ENCODE measurements at places on chromosomes 2 and 18.

- no peak for DNase-seq
These were observed 230.6 kb downstream of the SETBP1 start for GRCh38 chr18:44911260-44911659.

DNA sequence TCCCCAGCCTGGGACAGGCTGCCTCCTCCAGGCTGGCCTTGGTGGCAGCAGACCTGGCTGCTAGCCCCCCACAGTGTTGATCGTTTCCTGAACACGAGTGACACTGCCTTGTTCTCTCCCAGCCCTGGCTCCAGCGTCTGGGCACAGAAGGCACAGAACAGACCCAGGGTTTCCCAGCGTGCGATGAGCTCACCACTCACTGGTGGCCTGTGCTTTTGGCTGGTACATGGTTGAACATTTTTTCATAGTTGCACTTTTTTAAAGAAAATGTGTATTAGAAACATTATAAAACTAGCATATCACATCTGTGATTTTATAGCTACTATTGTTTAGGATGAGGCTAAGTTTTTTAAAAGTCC, 40.9 kb downstream of the SCTR start:
- DNase-seq, result no peak

DNA sequence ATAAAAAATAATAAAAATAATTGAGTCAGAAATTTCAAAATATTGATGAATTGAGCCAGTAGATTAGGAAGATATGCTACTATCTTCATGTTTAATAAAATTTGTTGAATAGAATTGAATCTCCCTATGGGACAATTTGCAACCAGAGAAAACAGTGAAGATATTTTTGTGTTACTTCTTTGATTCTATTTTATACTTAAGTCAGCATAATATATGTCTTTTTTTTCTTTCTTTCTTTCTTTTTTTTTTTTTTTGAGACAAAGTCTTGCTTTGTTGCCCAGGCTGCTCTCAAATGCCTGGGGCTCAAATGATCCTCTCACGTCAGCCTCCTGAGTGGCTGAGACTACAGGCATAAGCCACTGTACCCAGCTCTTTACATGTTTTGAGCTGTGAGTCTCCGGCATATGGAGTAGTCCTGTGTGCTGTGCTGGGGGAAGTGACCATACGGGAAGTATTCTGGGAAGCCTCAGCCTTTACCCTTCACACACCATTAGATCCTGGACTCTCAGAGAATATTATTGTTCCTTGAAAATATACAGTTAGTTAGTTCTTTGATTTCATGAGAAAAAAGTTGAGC, 13.8 kb upstream of the IAH1 start:
- no peak for DNase-seq

- peak; percentile 83 for DNase-seq
These were observed 11.6 kb upstream of the OLA1 start for GRCh38 chr2:174259981-174260380.

GRCh38 chr2:218798767-218799504, 17.0 kb downstream of the CYP27A1 start:
- no peak for DNase-seq

DNA sequence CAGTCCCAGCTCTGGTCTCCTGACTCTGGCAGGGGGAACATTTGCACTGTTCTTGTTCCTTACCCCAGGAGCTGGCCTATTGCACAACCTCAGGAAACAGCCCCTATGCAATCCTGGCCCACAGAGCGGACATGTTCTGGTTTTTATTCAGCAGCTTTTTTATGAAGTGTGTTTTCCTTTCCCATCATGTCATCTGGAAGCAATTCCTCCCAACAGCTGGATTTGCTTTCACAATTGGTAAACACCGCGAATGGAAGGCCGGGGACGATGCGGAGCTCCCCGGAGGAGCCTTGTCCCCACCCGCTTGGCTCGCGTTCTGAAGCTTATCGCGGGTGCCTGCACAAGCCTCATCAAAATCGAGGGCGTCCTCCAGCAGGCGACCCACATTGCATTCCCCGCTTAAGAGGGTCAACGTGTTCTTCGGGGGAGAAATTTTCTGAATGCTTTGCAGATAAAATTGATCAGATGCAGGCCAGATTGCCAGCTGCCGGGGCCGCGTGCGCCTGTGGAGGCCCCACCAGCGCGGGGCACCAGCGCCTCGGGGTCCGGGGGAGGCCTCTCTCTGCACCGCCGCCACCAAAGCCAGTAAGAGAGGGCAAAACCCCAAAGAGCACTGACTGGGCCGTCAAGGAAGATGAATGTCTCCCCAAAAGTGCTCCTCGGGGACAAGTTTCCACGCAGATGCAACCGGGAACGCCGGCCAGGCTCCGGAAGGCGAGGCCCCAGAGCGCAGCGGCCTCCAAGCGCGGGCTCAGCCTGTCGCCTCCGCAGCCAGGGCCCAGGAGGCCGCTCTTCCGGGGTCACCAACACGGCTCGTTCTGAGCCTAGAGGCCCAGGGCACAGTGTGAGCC, 60.3 kb upstream of the SP3 start:
- DNase-seq, result peak; percentile 96

- DNase-seq, result no peak
These were observed 81.7 kb downstream of the SEPTIN10 start for GRCh38 chr2:109531896-109532727.

DNA sequence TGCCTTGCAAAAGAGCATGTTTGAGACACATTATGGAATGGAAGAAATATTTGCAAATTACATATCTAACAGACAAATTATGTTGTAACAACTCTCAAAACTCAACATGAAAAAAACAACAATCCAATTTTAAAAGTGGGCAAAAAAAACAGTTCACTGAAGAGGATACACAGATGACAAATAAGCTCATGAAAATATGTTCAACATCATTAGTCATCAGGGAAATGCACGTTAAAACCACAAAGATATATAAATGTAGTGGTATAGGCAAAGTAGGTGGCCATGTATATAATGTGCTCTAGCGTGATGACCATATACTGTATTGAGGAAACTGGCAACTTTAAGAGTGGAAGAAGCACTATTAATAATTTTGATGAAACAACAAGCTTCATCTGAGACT, 220.1 kb downstream of the IRS1 start:
- DNase-seq, result no peak

GRCh38 chr2:15072836-15073235, 440.3 kb downstream of the LRATD1 start:
- no peak for DNase-seq

- no peak for DNase-seq
These were observed 29.9 kb upstream of the IMPA2 start for GRCh38 chr18:11951390-11951851.

GRCh38 chr18:33350256-33350655, 90.3 kb downstream of the CCDC178 start:
- DNase-seq, result no peak

GRCh38 chr2:53854678-53855077, 5.1 kb downstream of the GPR75 start:
- no peak for DNase-seq

- DNase-seq, result no peak
These were observed 61.5 kb downstream of the G6PC2 start for GRCh38 chr2:168962636-168963035.

- DNase-seq, result no peak
These were observed 8.6 kb upstream of the PLB1 start for GRCh38 chr2:28487258-28487657.

DNA sequence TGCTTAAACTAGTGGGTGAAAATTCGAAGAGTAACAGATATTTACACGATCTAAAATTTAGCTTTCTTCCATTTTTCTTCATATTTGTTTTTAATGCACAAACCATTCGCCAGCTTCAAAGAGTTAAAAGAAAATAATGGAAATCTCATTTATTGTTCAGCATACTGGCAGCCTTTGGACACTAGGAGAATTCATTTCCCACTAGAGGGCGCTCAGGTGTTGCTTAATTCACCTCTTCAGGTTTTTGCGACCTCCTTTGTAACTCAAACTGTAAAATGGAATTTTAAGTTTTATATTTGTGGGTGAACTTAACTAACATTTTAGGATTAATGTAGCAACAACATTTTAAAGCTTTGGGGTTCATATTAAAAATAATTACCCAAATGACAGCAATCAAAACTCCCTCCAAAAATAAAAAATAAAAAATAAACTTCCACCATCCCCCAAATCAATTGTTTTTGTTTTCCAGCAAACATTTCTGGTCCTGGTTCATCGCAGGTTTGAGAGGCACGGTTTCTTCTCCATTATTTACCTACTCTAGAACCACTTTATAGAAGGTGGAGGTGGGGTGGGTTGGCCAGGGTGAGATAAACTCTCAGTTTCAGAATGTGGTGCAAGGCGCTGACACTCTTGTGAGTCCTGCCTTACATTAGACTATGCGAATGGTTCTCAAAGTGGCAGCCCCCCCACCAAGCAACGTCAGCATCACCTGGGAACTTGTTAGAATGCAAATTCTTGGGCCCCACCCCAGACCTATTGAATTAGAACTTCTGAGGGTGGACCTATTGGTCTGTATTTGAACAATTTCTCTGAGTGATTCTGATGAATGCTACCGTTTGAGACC, 24.7 kb upstream of the PNPT1 start:
- peak; percentile 61 for DNase-seq

DNA sequence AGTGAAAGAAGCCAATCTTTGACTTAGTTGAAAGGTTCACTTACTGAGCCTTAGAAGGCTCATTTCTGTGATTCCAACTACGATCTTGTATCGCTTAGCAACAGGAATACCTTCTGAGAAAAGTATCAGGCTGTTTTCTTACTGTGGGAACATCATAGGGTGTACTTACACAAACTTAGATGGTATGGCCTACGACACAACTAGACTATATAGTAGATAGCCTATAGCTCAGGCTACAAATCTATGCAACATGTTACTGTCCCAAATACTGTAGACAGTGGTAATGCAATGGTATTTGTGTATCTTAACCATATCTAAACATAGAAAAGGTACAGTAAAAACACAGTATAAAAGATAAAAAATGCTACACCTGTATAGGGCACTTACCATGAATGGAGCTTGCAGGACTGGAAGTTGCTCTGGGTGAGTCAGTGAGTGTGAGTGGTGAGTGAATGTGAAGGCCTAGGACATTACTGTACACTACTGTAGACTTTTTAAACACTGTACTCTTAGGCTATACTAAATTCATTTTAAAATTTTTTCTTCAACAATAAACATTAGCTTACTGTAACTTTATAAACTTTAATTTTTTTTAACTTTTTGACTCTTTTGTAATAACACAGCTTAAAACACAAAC, 148.8 kb upstream of the STON1 start:
- no peak for DNase-seq

GRCh38 chr2:73611867-73612266, 30.4 kb downstream of the NAT8 start:
- DNase-seq, result no peak

DNA sequence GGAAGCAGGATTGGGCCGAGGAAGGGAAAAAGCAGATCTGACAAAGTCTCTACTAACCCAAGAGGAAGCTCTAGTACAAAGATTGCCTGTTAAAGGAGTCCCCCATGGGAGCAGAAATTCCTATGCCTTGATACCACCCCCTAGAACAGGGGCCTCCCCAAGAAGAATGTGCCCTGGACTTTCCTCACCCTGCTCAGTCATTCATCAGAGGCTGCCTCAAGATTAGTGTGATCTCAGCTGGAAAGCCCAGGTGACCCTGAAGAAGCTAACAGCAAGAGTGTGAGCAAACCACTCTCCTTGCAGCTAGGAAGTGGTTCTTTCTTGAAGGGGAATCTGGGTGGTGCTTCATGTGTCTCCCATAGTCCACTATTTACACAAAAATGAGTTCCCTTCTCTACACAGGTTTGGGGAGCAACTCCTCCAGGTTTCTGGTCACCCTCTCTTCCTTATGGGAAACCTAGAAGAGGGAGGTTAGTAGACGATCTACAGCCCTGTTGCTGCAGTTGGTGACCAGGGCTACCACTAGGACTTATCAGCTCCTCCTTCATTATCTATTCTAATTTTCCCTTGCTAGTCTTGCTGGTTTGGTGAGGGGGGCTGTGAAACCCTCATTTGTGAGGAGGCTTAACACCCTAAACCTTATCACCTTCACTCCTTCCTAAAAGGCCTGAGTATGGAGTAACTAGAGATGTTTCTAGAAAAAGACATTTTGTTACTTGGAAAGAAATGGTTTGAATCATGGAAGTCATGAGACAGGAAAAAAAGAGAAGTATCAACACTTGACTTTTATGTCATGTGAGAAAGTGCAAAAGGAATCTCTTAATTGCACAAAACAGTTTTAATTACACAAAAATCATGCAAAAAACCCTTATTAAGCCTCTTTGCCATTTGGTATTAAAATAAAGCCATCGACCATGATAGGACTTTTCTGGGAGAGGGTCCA, 2.9 kb upstream of the WDR7 start:
- DNase-seq, result no peak

GRCh38 chr2:203867561-203868200, at the start of gene CTLA4:
Gene CTLA4, plus strand, starts transcription at chr2:203867771. Its CDS starts 172 bp downstream, at chr2:203867943.
- no peak for DNase-seq

- no peak for DNase-seq
These were observed 18.3 kb upstream of the SMAD4 start for GRCh38 chr18:51011709-51012108.

GRCh38 chr2:200787351-200788120, 24.2 kb upstream of the BZW1 start:
- peak; percentile 81 for DNase-seq

- peak; percentile 22 for DNase-seq
These were observed 1994.5 kb upstream of the PIK3C3 start for GRCh38 chr18:39960550-39960949.

DNA sequence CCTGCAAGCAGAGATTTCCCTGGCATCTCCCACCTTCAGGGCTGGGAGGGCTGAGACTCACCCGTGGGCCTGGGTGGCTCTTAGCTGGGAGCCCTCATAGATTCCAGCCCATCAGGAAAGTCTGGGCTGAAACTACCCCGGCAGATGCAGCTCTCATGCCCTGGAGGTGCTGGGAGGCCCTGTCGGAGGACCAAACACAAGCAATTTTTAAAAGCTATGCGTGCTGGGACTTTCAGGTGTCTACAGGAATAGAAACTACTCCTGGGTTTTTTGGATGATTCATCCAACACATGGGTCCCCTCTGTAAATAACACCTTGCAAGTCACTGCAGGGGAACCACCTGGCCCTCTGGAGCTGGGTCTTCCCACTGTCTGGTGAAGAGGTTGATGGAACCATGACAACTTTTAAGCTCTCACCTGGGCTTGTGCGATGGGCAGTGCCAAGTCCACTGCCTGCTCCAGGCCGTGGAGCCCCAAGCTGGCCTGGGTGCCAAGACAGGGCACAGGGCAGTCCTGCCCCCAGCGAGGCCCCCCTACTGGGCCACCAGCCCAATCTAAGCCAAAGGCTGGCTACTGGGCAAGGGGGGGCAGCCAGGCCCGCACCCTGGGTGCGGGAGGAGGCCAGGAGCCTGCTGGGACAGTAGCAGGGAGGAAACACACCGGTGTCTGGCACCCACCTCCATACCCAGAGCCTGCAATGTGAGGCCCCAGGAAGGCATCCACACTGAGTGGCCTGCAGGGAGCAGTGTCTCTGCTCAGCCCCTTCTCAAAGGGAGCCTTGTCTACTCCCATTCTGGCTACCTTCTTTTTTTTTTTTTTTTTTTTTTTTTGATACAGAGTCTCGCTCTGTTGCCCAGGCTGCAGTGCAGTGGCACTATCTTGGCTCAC, 1.1 kb upstream of the GPR55 start:
- DNase-seq, result no peak

- no peak for DNase-seq
These were observed 647.6 kb downstream of the CPS1 start for GRCh38 chr2:211203986-211204385.

Data from AG10803 (cell line).